ENCODE measurements at places on chromosomes 1 and 21.

GRCh38 chr1:230065161-230065560 is 1.9 kb upstream of the GALNT2 start:
- no peak for DNase-seq

DNA sequence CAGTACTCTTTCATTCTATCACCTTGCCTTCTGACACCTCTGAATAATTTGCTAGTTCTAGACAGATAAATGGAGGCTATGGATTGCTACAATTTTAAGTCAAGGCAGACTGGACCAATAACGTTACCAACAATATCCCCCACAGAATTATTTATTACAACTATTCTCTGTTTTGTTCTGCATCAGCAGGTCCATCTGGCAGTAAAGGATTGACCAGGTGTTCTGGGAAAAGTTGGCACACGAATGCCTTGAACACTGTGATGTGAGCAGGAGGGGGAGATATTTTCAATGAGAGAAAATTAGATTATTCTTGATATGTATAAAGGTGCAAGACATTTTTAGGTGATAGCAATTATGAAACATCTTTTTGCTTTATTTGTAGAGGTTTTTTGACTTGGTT is 718.8 kb upstream of the TMPRSS15 start:
- DNase-seq = no peak

DNA sequence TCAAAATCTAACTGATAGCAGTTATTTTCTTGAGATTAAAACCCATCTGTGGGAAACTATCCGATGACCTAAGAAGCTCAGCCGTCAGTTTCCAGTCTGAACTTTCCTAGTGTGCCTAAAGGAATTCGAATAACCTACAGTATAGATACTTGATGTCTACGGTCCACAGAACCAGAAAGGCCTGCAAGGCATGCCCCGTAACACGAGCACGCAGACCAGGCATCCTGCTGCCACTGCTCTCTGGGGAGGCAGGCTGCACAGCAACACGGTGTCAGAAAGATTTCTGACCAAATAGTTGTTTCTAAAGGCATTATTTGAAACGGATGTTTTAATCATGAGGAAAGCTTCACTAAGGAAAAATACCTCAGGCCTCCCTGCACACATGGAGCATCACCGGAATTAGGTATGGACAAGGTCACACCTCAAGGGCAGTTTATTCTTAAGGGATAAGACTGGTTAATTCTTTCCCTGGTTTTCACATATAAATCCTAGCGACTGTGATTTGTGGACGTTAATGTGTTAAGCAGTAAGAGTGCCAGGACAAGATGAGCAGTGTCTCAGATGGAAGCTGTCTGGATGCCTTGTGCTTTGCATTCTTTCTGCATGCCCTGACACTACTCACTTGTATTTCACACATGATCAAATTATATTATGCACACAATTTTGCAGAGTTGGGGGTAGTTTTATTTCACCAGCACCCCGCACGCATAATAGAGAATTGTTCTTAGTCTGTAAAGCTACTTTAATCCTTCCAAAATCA is 49.0 kb upstream of the NADK start:
- DNase-seq = no peak

GRCh38 chr1:1273209-1273511 is 494 bp downstream of the UBE2J2 start:
- DNase-seq = no peak

- DNase-seq = no peak
These were observed 19.4 kb downstream of the RRP15 start for GRCh38 chr1:218304281-218305039.

DNA sequence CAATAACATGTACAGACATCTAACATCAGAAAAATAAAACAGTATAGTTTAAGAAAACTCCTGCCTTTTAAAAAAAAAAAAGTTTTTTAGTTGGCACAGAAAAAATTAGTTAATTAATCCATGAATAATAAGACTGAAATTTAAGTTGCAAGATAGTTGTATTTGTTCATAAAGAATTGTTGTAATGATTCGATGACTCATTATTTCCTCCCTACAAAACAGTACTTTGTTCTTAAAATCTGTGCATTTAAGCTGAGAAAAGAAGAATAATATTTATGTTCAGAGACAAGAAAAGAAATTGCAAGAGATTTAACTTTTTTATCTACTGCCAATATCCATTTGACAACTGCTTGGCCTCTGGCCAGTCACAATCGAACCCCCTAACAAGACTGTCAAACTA is 894.7 kb downstream of the ADGRL2 start:
- no peak for DNase-seq

GRCh38 chr1:170927955-170928840 is 7.1 kb upstream of the MROH9 start:
- no peak for DNase-seq

DNA sequence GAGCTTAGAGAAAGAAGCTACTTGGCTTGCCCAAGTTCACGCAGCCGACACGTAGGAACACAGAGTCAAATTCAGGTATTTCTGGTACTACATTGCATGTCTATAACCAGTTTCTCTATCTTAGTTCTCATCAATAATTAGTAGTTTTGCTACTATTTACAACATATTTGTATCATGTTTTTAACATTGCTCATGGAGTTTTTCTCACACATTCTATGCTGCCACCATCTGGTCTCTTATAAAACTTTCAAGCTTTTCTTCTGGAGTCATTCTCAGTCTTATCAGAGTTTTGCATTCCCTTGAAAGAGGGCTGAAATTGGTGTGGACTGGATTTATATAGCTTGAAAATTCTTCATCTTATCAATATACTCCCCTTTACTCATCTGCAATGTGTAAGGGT is 118.8 kb upstream of the PALMD start:
- no peak for DNase-seq

DNA sequence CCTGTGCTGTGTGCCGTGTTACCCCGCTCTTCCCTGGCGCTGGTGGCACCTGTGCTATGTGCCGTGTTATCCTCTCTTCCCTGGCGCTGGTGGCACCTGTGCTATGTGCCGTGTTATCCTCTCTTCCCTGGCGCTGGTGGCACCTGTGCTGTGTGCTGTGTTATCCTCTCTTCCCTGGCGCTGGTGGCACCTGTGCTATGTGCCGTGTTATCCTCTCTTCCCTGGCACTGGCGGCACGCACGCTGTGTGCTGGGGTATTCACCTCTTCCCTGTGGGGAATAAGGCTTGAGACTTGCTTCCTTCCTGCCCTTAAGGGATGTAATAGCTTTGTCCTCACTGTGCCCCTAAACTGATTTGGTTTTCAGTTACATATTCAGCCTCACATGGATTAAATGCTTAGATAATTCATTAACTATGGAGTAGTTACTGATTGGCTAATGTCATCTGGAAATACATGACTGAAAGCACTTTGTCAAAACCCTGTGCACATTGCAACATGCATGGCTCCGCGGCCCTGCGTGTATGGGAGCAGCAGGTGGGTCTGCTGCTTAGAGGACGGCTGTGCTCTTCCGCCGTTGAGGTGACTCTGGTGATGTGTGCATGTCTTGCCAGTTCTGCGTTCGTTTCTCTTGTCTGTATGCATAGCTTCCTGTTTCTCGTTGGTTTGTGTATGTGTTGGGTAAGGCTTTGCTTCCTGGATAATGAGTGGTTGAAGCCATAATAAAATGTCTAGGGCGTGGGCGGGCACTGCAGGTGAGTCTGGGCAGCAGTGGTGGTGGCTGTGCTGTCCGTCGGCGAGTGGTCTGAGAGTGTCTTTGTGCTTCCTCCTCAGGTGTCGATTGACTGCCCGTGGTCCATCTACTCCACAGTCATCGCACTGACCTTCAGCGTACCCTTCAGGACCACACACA is 17.9 kb upstream of the PWP2 start:
- no peak for DNase-seq

- DNase-seq = no peak
These were observed 766 bp upstream of the SLC44A3 start for GRCh38 chr1:94819238-94819944.

GRCh38 chr21:38619992-38620479 is 121.8 kb upstream of the ERG start:
- no peak for DNase-seq
